ENCODE measurements at places on chromosomes 16 and 17.

DNA sequence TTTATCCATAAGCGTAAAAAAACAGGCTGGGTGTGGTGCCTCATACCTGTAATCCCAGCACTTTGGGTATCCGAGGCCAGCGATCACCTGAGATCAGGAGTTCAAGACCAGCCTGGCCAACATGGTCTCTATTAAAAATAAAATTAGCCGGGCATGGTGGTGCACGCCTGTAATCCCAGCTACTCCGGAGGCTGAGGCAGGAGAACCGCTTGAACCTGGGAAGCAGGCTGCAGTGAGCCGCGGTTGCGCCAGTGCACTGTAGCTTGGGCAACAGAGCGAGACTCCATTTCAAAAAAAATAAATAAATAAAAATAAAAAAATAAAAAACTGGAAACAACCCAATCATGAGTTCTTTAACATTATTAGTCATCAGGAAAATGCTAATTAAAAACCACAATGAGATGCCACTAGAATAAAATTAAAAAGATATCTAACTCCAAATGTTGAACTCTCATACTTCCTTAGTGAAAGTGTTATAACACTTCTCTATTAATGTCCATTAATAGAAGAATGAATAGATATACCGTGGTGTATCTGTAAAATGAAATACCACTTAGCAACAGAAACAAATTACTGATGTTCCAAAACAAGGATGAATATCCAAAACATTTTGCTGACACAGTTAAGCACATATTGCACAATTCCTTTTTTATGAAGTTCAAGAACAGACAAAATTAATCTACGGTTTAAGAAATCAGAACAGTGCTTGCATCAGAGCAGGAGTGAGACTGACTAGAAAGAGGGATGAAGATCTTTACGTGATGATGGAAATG is 13.1 kb downstream of the MPHOSPH6 start:
- no peak overlapping the region for H3K27ac ChIP-seq
- no peak overlapping the region for H3K4me3 ChIP-seq
- H3K4me1 ChIP-seq = peaks cover 7% of the 10 kb centered on the region
- peaks cover 28% of the 10 kb centered on the region for H3K36me3 ChIP-seq
- DNase-seq = no peak
- no peaks in the 10 kb centered on the region for H3K27me3 ChIP-seq

DNA sequence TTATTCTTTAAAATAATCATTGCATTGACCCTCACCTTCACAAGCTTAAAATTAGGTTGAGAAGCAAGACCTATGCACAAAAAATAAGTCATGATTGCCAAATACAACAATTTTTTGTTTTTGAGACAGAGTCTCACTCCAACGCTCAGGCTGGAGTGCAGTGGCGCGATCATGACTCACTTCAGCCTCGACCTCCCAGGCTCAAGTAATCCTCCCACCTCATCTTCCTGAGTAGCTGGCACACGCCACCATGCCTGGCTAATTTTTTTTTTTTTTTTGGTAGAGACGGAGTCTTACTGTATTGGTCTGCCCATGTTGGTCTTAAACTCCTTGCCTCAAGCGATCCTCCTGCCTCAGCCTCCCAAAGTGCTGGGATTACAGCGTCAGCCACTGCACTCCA is 24.2 kb downstream of the ZNF652 start:
- H3K4me1 ChIP-seq = peaks cover 55% of the 10 kb centered on the region
- H3K4me3 ChIP-seq = no peak overlapping the region
- no peaks in the 10 kb centered on the region for H3K27me3 ChIP-seq
- H3K36me3 ChIP-seq = peaks cover 7% of the 10 kb centered on the region
- no peak for DNase-seq

GRCh38 chr16:60811657-60812056 is 1224.6 kb downstream of the CDH8 start:
- H3K27ac ChIP-seq = no peak overlapping the region
- no peaks in the 10 kb centered on the region for H3K27me3 ChIP-seq
- H3K4me3 ChIP-seq = no peak overlapping the region
- no peaks in the 10 kb centered on the region for H3K4me1 ChIP-seq

GRCh38 chr17:80272366-80272765 is 11.7 kb downstream of the RNF213 start:
- DNase-seq = no peak
- no peaks in the 10 kb centered on the region for H3K27me3 ChIP-seq

- peak overlapping the region; percentile 96 for H3K27ac ChIP-seq
- peaks cover 82% of the 10 kb centered on the region for H3K4me1 ChIP-seq
- DNase-seq = peak; percentile 84
- H3K27me3 ChIP-seq = no peaks in the 10 kb centered on the region
- peaks cover 7% of the 10 kb centered on the region for H3K36me3 ChIP-seq
Observed at GRCh38 chr16:67801883-67802282, 4.5 kb downstream of the RANBP10 start.

DNA sequence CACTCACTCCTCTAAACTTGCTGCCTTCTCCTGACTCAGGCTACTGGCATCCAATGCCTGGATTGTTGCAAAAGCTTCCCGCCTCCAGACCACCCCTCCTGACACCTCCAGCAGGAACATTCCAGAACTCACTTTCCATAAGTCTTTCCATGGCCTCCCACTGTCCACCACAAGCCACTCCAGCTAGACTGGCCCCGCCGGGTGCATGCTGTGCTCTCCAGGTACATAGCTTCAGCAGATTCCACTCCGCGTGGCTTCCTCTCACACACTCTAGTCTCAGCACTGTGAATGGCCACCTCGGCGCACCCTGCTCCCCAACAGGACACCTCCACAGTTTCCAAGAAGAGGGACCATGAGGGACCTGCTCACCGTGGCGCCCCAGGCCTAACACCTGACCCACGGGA is 25.9 kb upstream of the FAAP100 start:
- DNase-seq = no peak
- H3K27ac ChIP-seq = no peak overlapping the region
- H3K27me3 ChIP-seq = no peaks in the 10 kb centered on the region
- no peak overlapping the region for H3K4me3 ChIP-seq

- H3K4me1 ChIP-seq = peaks cover 24% of the 10 kb centered on the region
- no peak overlapping the region for H3K27ac ChIP-seq
- H3K36me3 ChIP-seq = peaks cover 22% of the 10 kb centered on the region
- no peak for DNase-seq
Observed at GRCh38 chr17:75695830-75696271, 25.4 kb upstream of the ITGB4 start.

DNA sequence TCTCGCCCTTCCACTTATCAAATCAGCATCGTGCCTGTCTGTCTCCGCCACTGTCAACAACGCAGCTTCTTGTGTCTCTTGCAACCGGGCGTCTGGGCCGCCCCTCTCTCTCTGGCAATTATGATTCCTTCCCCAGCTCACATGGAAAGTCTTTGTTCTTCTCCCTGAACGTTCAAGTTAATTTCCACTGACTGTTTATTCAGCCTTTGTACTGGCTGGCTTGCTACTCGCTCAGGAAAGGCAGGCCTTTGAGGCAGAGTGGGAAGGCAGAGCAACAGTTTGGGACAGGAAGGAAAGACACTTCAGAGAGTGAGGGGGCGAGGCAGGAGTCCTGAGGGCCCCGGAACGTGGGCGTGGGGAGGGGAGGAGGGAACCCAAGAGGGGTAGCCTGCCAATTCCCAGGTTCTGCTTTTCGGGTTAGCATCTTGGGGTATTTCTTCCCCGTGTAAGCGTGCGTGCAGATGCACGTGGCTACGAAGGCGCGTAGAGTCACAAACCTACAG is 50.8 kb downstream of the AKAP1 start:
- H3K36me3 ChIP-seq = no peaks in the 10 kb centered on the region
- no peak overlapping the region for H3K4me3 ChIP-seq
- peaks cover 21% of the 10 kb centered on the region for H3K4me1 ChIP-seq
- no peak for DNase-seq
- H3K27ac ChIP-seq = peak overlapping the region; percentile 13
